ENCODE measurements at places on chromosomes 16 and 17.

DNA sequence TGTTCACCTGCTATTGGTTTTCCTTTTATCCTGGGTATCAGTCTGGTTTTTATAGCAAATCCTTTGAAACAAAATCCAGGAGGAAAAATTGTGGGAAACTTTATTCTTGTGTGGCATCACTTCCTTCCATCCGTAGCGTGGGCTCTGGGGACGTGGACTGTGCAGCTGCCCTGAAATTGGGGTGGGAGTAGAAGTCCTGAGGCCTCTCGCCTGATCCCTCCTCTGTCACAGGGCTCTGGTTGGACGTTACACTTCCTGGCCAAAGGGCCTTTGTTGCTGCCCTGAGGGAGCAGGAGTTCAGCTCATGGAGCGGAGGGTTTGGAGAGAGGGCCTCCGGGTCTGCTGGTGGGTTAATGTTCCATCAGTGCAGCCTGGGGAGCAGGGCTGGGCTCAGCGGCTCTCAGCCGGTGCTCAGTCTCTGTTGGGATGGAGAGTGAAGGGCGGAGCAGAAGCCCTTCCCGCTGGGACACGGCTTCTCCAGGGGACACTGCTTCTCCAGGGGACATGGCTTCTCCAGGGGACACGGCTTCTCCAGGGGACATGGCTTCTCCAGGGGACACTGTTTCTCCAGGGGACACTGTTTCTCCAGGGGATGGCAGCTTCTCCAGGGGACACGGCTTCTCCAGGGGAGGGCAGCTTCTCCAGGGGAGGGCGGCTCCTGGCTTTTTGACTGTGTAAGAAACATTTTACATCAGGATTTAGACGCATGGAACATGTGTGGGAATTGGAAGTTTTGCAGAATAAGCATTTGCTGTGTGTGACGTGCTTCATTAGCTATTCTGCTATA lies 15.2 kb upstream of the RPL13 start:
- no peak for DNase-seq

DNA sequence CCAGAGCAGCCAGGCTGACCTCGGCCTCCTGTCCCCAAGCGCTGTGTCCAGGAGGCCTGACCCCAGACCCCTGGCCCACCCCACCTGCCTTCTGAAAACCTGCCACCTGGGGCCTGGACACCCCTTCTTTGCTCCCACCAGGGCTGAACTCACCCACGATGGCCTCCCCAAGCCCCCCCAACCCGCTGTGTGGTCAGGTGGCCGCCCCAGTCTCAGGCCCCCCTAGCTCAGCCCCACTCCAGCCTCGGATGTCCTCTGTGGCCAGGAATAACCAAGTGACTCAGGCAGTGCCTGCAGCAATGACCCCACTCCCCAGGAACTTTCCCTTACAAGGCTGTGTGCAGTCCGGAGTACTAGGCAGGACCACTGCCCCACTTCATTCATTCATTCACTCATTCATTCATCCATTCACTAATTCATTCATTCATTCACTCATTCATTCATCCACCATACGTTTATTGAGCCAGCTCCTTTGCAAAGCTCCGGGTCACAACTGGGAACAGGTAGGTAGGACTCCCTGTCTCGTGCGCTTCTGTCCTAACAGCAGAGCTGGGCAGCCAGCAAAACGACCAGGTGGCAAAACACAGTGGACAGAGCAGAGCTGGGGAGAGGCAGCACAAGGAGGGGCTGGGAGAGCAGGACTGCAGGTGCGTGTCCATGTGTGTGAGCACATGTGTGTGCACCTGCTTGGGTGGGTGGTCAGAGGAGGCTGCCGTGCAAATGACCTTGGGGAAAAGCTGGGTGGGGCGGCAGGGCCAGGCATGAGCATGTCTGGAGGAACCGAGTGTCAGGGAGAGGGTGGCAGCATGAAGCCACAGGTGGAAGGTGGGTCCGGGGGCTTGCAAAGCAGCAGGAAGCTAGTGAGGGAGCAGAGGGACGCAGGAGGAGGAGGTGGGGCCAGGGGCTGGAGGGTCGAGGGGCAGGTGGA lies 75.8 kb upstream of the CBX4 start:
- no peak for DNase-seq

DNA sequence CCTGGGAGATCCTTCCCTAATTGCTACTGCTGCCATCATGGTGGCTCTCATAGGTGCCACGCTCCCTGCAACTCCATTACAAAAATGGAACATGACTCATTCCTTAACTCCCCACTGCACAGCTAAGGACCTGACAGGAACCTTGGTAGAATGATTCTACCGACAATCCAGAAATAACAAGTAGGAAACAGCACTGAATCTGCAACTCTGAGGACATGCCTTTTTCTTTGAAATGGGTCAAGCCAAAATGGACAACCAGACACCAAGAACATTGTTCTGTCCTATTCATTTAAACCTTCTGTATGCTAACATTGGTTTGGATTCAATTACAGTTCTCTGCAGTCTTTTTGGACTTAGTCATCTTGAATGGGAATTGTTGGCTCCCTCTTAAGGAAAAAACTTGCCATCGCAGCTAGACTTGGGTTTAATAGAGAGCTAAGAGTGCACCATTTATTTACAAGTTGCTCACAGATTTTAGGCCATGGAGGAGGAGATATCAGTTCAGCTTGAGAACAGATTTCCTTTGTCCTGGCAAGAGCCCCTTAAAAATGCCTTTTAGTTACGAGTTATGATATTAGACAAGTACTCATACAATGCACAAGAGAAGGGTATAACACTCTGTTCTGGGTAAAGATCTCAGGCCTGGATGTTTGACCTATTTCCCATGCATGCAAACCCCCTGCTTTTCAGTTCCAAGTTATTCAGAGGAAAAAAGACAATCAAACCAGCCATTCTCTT lies 20.9 kb upstream of the NSRP1 start:
- no peak for DNase-seq

DNA sequence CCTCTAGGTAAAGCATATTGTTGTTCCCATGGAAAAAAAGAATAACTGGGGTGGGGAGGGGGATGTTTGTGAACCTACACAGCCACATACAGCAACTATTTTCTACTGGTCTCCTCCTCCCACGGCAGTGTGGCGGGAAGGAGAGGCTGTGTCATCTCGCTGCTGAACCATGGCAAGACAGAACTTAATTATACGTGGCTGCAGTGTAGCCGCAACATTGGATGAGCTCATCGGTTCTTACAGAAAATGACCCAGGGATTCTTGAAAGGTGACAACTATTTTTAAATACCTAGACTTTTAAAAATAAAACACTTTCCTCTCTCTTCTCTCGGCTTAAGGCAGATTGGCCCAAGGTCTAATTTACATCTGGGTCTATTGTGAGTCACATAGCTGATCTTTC lies 19.8 kb upstream of the TEKT3 start:
- no peak for DNase-seq

DNA sequence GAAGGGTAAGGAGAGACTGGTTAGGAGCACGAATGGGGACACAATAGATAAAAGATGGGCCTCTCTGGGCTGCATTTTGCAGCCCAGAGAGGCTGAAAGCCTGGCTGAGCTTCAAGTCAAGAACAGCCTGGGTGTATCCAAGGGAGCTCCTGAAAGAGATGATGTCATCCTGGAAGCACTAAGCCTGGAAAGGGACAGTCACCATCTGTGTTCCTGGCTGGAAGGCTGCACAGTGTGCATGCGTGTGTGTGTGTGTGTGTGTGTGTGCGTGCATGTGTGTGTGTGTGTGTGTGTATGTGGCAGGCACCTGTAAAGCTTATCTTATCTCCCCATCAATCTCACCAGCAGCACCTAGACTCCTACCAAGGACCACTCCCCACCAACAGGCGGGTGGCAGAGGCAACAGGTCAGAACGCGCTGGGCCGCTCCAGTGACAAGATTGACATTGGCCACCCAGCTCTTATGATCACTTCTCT lies 44.1 kb downstream of the COG7 start:
- no peak for DNase-seq

DNA sequence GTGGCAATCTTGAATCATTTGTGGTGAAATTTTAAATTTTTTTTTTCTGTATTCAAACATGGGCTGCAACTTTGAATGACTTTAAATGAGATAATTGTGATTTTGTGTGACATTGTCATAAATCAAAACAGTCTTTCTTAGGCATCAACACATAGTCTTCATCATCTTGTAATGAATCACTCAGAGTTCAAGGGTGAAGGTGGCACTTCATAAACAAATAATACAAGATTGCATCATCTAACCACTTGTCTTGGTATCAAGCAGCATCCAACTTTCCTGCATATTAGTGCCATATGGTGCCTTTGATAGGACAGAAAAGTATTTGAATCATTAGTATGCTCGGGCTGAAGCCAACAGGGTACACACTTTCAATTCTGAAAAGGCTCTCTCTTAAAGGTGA lies 392.4 kb upstream of the GOT2 start:
- no peak for DNase-seq

DNA sequence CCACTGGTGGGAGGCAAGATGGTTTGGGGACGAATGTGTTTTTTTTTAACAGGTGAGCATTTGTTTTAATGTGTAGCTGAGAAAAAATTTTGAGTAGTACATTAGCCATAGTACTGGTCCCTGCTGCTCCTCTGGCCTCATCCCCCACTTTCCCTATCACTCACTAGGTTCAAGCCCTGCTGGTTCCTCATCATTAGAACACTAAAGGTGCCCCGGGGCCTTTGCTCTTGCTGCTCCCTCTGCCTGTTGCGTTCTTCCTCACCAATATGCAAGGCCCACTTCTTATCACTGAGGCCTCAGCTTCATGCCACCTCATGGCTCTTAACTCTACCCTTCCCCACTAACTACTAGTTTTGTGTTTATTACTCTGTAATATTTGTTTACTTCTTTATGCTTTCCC lies 74.5 kb downstream of the GNAO1 start:
- no peak for DNase-seq

DNA sequence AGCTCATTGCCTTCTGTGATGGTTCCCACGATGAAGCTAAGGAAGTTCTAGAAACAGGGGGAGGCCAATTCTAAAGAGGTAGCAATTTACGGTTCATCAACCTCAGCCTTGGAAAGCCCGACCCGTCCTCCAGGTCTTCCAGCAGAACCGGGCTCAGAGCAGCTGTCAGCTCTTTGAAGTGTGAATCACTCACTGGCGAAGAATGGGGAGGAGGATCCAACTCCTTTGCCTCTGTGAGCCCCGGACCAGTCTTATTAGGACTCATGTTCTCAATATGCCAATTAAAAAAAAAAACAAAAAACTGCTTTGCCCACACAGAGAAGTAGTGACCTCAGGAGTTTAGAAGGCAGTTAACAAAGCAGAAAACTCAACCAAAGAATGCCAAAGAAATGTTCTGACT lies 31.4 kb downstream of the STX8 start:
- no peak for DNase-seq

GRCh38 chr17:11372692-11373091 lies 131.7 kb downstream of the SHISA6 start:
- no peak for DNase-seq

Data from NCI-H1417 treated with DMSO at 0.1 percent for 48 hours (cell line).